ENCODE measurements at places on chromosomes 6 and 20.

GRCh38 chr6:55282115-55282514 lies 45.2 kb upstream of the GFRAL start:
- no peak for DNase-seq
- no peak overlapping the region for H3K4me3 ChIP-seq
- no peaks in the 10 kb centered on the region for H3K4me1 ChIP-seq
- no peaks in the 10 kb centered on the region for H3K27me3 ChIP-seq
- no peak overlapping the region for H3K27ac ChIP-seq
- H3K36me3 ChIP-seq: no peaks in the 10 kb centered on the region

GRCh38 chr20:19397666-19398065 lies 185.2 kb downstream of the SLC24A3 start:
- no peaks in the 10 kb centered on the region for H3K4me1 ChIP-seq
- DNase-seq: no peak
- no peaks in the 10 kb centered on the region for H3K27me3 ChIP-seq

- no peak for DNase-seq
These were observed 424.5 kb downstream of the HTR1B start for GRCh38 chr6:77038807-77039206.

DNA sequence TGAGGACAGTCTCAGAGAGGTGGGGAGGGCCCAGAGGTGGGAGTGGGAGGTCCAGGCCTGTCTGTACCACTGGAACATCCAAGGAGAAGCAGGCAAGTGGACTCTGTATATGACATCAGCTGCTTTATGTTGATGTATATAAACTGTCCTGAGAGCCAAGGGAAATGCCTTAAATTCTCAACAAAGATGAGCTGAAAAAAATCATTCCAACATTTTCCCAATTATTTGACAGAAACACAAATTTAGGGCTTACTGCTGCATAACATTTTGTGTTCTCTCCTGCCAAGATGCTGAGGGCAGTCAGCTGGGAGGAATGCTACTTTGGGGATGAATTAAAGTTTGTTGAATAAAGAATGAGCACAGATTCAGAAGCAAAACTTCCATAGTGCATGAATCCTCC lies 52.8 kb downstream of the FOXC1 start:
- no peak for DNase-seq
- H3K27ac ChIP-seq: no peak overlapping the region
- H3K27me3 ChIP-seq: no peaks in the 10 kb centered on the region
- no peaks in the 10 kb centered on the region for H3K4me1 ChIP-seq

GRCh38 chr6:45702849-45703739 lies 312.6 kb downstream of the CLIC5 start:
- H3K36me3 ChIP-seq: no peaks in the 10 kb centered on the region
- H3K4me1 ChIP-seq: no peaks in the 10 kb centered on the region
- H3K27ac ChIP-seq: no peak overlapping the region
- no peak overlapping the region for H3K4me3 ChIP-seq
- H3K27me3 ChIP-seq: no peaks in the 10 kb centered on the region

GRCh38 chr6:7939864-7940228 lies 29.3 kb upstream of the TXNDC5 start:
- H3K36me3 ChIP-seq: no peaks in the 10 kb centered on the region
- no peak overlapping the region for H3K27ac ChIP-seq
- H3K27me3 ChIP-seq: peaks cover 5% of the 10 kb centered on the region
- DNase-seq: no peak
- no peaks in the 10 kb centered on the region for H3K4me1 ChIP-seq

DNA sequence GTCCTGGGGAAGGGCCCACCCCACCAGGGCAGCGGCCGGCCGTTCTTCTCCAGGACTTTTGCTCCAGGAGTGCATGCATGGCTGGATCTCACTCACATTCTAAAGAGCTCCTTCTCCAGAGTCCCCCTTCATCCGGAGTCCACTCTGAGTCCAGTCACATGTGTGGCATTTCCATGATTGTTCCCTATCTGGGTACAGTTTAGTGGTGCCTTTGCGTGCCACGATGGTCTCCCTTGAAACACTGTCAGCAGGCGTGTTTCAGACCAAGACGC lies 20.9 kb downstream of the OSBPL2 start:
- no peaks in the 10 kb centered on the region for H3K27me3 ChIP-seq
- H3K4me1 ChIP-seq: no peaks in the 10 kb centered on the region
- no peak for DNase-seq

GRCh38 chr20:12733811-12734210 lies 275.0 kb upstream of the SPTLC3 start:
- H3K4me1 ChIP-seq: no peaks in the 10 kb centered on the region
- H3K4me3 ChIP-seq: no peak overlapping the region
- no peak overlapping the region for H3K27ac ChIP-seq
- no peaks in the 10 kb centered on the region for H3K36me3 ChIP-seq

DNA sequence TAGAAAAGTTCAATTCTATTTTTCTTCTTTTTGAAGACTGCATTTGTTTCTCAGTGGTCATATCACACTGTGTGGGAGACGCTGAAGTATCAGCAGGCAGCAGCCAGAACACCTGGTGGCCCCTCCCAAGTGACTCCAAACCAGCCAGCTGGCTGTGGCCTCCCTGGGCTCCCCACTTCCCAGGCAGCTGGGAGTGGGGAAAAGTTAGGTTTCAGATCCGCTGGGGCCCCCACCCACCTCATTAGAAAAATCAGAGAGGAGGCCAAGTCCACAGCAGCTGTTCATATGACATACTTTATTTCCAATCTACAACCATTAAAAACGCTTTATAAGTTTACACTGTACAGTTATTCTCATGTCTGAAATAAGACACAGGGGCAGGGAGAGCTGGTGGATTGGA lies 3.6 kb upstream of the DSN1 start:
- H3K27me3 ChIP-seq: no peaks in the 10 kb centered on the region
- H3K4me3 ChIP-seq: no peak overlapping the region
- H3K36me3 ChIP-seq: no peaks in the 10 kb centered on the region
- no peaks in the 10 kb centered on the region for H3K4me1 ChIP-seq
- no peak overlapping the region for H3K27ac ChIP-seq
- no peak for DNase-seq

DNA sequence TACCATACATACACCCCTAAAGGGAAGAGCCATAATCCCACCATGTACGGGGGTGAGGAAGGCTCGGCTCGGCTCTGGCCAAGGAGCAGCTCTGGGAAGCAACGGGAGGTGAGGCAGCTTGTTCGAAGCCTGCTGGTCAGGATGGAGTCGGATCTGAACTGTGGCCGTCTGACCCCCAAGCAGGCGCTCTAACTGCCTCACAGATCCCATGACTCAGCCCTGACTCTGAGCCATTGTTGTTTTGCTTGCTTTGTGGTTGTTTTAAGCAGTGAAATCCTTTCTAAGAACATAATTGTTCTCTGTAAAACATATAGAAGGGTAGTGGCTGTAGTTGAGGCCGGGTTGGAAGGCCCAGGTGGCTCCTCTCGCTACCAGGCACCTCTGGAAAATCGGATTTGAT lies 10.9 kb downstream of the C6orf132 start:
- no peaks in the 10 kb centered on the region for H3K36me3 ChIP-seq
- H3K4me3 ChIP-seq: no peak overlapping the region
- DNase-seq: no peak
- H3K27me3 ChIP-seq: no peaks in the 10 kb centered on the region
- H3K27ac ChIP-seq: no peak overlapping the region

DNA sequence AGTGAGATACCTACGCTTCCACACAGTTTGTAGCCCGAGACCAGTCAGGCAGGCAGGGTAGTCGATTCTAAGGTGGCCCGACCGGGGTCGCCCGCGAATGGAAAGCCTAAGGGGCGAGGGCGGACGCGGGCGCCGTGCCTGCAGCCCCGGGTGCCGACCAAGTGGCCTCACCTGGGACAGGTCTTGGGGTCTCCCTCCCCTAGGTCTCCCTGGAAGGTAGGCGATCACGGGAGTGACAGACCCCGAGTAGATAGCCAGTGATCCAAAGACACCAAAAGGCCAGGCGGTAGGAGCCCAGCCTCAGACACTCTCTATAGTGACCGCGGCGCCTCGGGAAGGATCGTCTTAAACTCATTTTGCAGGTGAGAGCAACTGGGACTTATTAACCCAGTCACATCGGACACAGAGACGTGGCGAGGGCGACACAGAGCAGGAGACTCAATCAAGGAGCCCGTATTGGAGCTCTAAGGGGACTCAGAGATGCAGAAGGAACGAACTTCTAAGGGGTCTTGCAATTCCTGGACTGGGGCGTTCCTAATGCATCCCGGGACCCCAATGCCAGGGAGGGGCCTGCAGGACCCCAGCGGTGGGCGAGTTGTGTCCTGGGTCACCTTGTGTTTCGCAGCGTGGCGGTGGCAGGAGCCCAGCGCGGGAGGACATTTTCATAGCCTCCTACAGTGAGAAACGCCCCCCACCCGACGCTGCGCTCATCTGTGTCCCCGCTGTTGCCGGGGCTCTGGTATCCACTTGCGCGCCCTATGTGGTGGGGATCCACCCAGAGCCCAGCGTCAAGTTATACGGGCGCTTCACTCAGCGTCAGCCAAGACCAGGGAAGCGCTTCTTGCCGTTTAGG lies 2.1 kb upstream of the VSX1 start:
- peaks cover 30% of the 10 kb centered on the region for H3K4me1 ChIP-seq
- H3K27me3 ChIP-seq: peaks cover 43% of the 10 kb centered on the region
- no peak for DNase-seq
- no peaks in the 10 kb centered on the region for H3K36me3 ChIP-seq
- peak overlapping the region; percentile 23 for H3K4me3 ChIP-seq
- no peak overlapping the region for H3K27ac ChIP-seq

- no peak overlapping the region for H3K4me3 ChIP-seq
- H3K36me3 ChIP-seq: no peaks in the 10 kb centered on the region
- DNase-seq: no peak
- no peak overlapping the region for H3K27ac ChIP-seq
These were observed 121.4 kb downstream of the UNC5CL start for GRCh38 chr6:40917603-40918002.

GRCh38 chr6:3085074-3085473 lies 16.8 kb downstream of the RIPK1 start:
- no peaks in the 10 kb centered on the region for H3K4me1 ChIP-seq
- H3K36me3 ChIP-seq: peaks cover 81% of the 10 kb centered on the region
- no peak for DNase-seq
- no peak overlapping the region for H3K4me3 ChIP-seq
- no peaks in the 10 kb centered on the region for H3K27me3 ChIP-seq

DNA sequence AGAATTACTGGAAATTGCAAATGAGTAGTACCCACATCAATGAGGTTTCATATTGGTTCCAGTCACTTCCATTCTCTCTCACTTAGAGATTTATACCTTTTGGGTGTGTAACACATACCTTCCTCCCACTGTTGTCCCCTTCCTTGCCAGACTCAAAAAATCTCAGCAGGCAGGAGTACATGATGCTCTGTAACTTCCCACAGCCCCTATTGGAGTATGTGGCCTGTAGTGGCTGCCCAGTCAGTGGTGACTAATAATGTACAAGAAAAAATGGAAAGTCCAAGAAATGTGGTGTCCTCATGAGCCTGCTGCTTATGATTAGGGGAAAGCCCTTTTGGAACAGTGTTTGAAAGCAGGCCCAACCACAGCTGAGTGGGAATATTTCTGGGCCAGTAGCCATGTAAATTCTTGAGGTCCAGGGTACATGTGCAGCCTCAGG lies 312.0 kb downstream of the ZFAND3 start:
- no peak overlapping the region for H3K27ac ChIP-seq
- peaks cover 4% of the 10 kb centered on the region for H3K36me3 ChIP-seq
- H3K4me3 ChIP-seq: no peak overlapping the region

- no peaks in the 10 kb centered on the region for H3K4me1 ChIP-seq
- no peaks in the 10 kb centered on the region for H3K36me3 ChIP-seq
- H3K4me3 ChIP-seq: no peak overlapping the region
- DNase-seq: no peak
- H3K27ac ChIP-seq: no peak overlapping the region
- H3K27me3 ChIP-seq: no peaks in the 10 kb centered on the region
These were observed 122.1 kb downstream of the OGFRL1 start for GRCh38 chr6:71410681-71411080.

- no peak overlapping the region for H3K27ac ChIP-seq
- no peaks in the 10 kb centered on the region for H3K4me1 ChIP-seq
- no peak overlapping the region for H3K4me3 ChIP-seq
- no peaks in the 10 kb centered on the region for H3K27me3 ChIP-seq
These were observed 100.4 kb downstream of the BMP5 start for GRCh38 chr6:55775029-55775318.

GRCh38 chr6:69349771-69350170 lies 447.0 kb downstream of the LMBRD1 start:
- H3K4me1 ChIP-seq: no peaks in the 10 kb centered on the region
- H3K4me3 ChIP-seq: no peak overlapping the region
- H3K27me3 ChIP-seq: no peaks in the 10 kb centered on the region
- no peaks in the 10 kb centered on the region for H3K36me3 ChIP-seq
- no peak for DNase-seq

DNA sequence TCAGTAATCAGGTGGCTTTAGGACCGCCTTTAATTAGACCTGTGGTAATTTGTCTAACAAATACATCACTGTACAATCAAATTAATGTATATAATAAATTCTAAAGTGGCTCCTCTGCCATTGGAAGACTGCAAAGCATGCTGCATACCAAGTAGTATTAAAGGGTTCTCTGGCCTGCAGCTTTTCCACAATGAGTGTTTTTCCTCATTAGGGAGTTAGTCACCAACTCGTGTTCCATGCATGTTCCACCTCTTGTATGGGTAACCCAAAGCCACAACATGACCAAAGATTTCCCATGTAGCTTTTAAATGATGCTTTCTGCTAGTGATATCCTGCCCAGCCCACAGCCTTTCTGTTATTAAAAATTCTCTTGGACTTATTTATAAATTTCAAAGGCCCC lies 218.7 kb downstream of the FUT9 start:
- no peaks in the 10 kb centered on the region for H3K4me1 ChIP-seq
- no peak overlapping the region for H3K4me3 ChIP-seq
- no peaks in the 10 kb centered on the region for H3K27me3 ChIP-seq
- H3K36me3 ChIP-seq: no peaks in the 10 kb centered on the region

DNA sequence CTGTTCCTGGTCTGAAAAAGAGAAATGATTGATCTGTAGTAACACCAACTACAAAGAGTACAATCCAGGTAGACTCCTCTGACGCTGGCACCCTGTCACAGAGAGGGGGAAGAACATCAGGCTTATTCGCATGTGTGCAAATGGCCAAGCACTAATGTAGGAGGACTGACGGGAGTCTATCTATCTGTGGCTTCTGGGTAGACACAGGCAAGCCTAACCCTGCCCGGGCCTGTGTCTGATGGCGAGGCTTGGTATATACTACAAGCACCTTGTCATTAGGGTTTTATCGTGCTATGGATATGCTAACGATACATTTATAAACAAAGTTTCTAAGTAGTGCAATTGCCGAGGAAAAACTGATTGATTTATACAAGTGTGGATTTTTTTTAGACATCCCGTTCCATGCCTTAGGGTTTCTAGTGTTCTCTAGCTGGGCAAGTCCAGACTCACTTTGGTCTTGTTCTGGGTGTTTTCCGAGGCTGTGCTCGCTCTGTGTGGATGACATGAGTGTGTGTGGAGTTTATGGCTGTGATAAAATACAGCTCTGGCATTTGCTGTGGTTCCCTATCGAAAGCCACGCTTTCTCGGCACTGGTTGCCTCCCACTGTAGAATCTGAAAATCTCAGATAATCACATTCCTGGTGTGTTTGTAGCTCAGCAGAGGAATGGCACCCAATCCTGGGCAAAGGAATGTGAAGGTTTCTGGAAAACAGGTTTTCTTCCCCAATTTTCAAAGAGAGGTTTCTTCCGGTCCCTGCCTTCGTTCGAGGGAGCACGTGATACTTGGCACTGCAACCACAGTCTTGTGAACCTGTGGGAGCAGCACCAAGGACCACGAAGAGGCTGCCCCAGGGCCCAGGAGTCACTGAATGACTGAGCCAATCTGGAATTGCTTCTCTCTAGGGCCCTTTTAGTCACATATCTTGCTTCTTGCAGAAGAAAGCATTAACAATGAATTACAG lies 67.5 kb upstream of the EDN1 start:
- H3K27me3 ChIP-seq: no peaks in the 10 kb centered on the region
- no peaks in the 10 kb centered on the region for H3K36me3 ChIP-seq
- no peak for DNase-seq
- H3K4me1 ChIP-seq: no peaks in the 10 kb centered on the region
